Pulmonary artery endothelial cell (primary cell): ENCODE measurements at places on chromosomes 5 and 9.

- no peak for DNase-seq
Measured at GRCh38 chr5:160470437-160471361, 49.0 kb downstream of the PTTG1 start.

- no peak for DNase-seq
Measured at GRCh38 chr9:8703904-8704303, 904.3 kb upstream of the DMAC1 start.

GRCh38 chr9:123418506-123418905, 62.5 kb downstream of the CRB2 start:
- no peak for DNase-seq

DNA sequence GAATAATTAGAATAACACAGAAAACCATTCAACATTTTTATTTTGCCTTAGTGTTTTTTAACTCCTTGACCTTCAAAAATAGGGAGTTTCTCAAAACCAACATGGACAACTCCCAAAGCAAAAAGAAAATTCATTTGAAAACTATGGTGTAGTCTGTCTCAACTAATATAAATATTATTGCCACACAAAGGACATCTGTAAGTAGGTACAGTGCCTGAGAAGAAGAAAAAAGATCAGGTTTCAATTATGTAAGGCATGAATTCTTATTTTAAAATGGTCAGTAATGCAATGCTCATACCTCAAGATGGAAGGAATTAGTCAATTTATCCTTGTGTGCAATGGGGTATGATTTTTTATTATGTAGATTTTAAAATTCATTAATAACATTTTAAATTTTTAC, 109.6 kb upstream of the CNTLN start:
- no peak for DNase-seq

DNA sequence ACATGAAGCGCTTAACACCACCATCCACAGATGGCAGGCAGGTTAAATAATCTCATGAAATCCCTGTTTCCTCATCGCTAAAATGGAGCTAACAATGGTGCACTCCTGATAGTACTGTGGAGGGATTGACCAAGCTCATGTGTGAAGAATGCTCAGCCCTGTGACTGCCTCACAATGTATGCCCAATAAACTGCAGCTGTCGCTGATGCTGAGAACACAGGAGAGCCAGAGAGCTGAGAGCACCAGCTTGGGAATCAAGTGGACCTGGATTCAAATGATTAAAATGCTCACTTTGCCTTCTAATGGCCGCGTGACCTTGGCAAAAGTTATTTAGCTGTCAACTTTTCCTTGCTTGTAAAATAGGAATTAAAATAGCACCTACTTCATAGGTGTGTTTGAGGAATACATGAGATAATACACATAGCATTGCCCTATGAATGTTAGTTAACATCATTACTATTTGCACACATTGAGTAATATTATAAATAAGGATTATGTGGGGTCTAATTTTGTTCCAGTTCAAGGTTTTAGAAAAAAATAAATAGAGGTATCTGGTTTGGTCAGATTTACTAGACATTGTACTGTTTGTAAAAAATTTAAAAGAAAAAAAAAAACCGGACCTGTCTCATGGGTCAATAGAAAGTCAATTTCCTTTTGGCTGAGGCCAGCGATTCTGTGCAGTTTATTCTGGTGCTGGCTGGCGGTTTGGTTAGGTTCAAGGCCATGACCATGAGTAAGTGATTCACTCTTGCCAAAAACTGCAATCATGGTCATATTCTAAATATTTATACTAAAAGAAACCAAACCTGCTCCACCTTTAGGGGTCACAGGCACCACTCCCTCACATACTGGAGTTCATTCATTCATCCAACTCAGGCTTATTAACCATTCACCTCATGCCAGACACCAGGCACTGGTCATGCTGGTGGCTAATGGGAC, 101.3 kb downstream of the SH3TC2 start:
- no peak for DNase-seq
